ENCODE measurements at places on chromosomes 3 and 15. TPM values are rescaled to one million over a fixed set of nuclear protein-coding genes. Genes with fewer than 3 reads are reported as not detected.

DNA sequence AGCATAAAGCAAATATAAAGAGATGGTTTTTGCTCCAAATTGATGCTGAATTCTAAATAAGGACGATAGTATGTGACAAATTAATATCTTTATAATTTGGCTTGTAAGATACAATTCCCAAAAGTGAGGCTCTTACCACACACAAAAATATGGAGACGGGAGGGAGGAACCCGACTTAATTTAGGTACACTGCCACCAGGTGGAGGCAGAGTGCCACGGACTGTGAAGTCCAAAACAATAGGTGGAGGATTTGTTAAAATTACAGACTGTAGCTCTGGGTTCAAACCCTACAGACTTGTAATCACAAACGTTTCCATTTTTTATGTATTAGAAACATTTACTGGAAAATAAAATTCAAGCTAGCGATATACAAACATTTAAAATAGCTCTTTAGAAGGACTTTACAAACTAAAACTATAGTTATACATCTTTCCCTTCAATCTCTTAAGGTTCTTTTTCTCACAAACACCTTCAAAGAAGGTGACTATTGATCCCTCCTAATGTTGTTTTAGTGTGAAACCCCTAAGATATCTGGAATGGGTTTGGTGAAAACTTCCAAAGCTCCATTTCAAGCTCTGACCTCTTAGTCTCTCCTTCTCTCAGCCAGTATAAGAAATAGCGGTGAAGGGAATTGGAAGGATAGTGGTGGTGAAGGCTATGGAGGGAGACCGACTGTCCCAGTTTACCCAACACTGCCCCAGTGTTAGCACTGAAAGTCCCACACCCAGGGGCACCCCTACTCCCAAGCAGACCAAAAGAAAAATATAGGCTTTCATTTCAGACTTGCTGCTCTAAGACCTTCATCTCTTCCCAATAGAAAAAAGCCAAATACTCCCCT, 89.7 kb downstream of the AQP9 start:
- DNase-seq, result peak; percentile 61

GOLGA6D gene
- total RNA-seq, result not detected

DNA sequence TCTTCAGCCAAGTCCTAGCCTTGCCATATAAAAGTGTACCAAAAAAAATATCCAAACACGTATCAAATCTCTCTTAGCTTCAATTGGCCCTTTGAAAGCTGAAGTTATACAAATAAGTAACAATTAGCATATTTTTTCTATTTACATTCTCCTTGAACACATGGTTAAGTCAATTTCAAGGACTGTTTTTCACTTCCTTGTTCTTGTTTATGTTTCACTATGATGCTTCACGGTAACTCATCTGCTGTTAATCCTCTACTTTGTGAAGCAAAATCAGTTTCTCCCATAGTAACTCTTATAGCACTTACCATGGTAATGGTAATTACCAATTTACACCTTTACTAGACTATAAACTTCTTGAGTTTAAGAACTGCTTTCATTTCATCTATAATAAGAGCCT, 10.6 kb upstream of the SPRED1 start:
- no peak for DNase-seq

GRCh38 chr15:38705436-38706219, 141.0 kb upstream of the RASGRP1 start:
- no peak for DNase-seq

- DNase-seq, result no peak
These were observed 5.2 kb upstream of the VPS8 start for GRCh38 chr3:184806567-184807271.

GRCh38 chr15:59150185-59150584, 45.2 kb downstream of the CCNB2 start:
- DNase-seq, result no peak

ARGFX gene
- not detected for total RNA-seq

DNA sequence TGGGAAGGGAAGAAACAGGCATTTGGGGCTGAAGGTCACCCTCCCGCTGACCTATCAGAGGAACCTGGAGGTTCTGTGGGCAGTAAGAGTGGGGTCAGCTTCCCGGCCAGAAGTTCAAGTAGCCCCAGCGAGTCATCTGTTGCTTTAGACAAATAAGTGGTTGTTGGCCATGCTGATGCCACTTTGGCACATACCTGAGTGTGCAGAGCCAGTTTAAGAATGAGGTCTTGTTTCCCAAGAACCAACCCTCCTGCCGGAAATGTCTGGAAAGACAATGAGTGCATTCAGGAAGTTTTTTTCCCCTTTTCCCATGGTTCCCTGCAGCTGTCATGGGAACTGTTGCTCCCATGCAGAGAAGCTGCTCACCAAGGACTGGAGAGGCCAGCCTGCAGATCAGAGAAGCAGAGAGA, 166.7 kb downstream of the ZNF621 start:
- DNase-seq, result no peak
